AG09309 (cell line): ENCODE measurements at places on chromosomes 6 and 20.
A peak's percentile ranks its signal among the peaks of the same experiment; 100 is the strongest.

DNA sequence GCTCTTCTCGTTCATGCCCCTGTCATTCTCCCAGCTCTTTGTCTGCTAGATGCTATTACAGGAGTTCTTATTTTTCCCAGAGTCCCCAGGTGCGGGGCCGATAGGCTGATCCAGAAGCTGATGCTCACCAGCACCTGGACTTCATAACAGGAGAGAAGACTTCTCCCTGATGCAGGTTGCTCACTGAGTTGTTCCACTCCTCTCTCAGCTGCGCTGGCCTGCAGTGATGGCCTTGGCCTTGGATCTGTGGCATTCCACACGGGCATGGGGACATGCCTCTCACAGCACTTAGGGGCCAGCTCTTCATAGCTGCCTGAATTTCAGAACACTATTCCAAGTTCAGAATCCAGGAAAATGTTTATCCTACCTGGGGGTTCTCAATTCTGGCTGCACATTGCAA lies 7.1 kb upstream of the TXNDC5 start:
- no peak for DNase-seq

DNA sequence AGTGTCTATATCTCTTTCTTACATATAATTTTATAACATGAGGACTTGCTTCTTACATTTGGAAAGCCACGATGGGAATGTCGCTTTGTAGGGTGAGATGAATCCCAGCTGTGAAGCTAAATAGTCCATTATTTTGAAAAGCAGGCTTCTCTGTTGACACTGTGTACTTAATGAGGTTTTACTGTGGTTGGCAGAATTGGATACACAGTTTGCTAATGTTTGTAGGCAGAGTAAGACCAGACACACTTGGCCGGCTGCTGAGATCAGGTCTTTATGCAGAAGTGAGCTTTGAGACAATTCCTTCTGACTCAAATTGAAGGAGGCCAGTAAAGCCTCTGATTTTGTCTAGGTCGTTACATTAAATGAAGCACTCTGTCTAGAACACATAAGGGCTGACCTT lies 93.0 kb downstream of the NDUFAF5 start:
- no peak for DNase-seq

DNA sequence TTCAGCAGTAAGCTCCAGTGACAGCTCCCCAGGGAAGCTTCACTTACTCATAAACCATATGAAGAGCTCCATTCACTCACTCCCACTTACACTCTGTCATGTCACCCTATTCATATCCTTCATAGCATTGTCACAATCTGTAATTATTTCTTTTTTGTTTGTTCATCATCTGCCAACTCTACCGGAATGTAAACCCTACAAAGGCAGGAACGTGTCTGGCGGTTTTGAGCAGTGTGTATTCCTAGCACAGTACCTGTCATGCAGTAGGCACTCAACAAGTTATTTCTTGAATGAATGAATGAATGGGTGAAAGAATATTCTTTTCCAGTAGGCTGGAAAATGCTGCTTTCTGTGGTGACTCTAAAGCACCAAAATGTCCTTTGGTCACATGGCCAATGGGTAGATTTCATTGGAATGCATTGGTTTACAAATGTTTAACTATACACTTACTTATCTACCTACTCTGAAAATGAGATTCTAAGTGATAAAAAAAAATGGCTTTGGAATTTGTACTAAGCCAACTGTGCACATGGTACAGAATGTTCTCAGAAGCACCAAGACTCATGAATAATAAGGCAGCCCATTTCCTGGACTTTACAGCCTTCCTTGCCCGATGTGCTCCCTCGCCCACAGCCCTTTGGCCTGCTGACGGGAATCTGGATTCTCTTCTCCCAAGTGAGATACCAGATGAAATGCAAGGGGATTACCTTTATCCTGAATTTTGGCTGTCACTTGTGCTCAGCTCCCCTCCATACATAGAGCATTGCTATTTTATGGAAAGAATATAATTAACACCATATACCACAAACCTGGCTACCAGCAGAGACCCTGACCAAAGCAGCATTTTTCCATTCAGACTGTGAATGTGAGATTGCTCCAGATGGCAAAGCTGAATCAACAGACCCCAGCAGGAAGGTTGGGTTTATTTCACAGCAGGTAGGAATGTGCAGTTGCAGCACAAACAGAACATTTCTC lies 273.3 kb downstream of the ALDH8A1 start:
- no peak for DNase-seq

DNA sequence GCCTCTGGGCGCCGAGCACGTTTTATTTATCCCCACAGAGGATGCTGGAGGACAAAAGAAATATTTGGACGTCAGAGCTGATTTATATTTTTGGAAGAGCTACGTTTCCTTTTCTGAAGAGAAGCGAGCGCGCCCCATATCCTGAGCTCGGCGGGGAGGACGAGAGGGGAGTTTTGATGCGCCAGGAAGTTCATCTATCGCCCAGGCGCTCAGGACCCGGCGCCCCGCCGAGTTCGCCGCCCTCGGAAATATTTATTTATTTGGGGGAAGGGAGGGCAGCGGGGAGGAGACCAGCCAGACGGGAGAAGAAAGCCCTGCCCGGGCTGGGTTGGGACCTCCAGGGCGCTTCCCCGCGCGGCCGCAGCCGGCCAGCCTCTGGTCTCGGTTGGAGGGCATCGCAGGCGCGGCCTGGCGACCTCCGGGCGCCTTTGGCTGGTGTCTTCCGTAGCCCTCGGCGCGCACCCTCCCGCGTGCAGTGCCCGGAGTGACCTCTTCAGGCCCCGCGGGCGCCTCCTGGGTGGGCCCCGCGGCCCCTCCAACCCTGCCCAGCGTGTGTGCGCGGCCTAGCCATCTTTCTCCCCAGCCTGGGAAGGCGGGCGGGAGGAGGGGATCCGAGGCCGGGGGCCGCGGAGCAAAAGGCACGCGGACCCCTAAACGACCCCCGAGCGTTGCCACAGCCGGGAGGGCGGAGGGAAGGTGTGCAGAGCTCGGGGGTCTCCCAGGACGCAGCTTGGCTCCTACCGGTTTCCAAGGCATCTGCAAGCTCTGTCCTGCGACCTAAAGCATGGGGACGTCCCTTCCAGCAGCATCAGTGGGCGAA lies 5.4 kb upstream of the FOXF2 start:
- DNase-seq = no peak

DNA sequence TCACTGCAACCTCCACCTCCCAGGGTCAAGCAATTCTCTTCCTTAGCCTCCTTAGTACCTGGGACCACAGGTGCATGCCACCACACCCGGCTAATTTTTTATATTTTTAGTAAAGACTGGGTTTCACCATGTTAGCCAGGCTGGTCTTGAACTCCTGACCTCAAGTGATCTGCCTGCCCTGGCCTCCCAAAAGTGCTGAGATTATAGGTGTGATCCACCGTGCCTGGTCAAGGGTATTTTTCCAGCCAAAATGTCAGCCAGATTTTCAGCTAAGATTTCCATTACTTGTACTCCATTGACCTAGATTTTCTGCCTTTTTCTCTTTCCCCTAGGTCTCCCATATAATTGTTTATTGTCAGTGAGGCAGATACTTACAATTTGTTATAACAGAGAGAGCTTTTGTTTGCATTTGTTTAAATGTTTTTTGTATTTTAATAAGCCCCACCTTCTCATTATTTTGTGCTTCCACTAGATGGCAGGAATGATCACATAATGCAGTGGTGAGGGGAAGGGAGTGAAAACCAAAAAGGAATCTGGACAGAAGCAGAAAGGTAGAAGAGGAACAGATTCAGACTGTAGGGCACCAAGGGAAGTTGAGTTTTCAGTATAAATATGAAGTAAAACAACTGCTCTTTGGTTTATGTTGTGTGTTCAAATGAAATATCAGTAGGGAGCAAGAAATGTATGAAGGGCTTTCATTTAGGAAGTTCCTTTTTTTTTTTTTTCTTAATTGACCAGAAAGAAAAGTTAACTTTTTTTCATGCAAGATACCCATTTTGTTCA lies 29.7 kb downstream of the RPF2 start:
- no peak for DNase-seq

GRCh38 chr6:152068622-152069261 lies 261.3 kb downstream of the ESR1 start:
- DNase-seq = no peak

GRCh38 chr6:42316981-42317380 lies 99.3 kb upstream of the MRPS10 start:
- DNase-seq = no peak

- DNase-seq = no peak
Measured at GRCh38 chr20:46174469-46175126, 56.5 kb downstream of the CD40 start.

DNA sequence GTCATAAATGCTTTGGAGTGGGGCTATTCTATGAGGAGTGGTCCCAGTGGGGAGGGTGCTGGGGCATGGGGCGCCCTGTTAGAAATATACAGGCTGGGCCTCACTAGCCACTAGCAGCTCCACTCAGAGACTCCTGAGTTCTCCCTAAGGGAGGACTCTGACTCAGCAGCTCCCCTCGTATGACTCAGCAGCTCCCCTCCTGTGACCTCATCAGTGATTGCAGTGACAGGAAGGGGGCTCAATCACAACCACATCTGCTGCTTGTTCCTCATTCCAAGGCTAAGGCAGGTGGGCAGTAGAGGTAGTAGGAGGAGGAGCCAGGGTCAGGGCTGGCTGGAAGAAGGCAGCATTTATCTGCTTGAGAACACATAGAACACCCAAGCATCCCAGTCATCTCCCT lies 73.7 kb downstream of the PRND start:
- DNase-seq = peak; percentile 10

GRCh38 chr6:130377915-130378314 lies 12.1 kb downstream of the TMEM200A start:
- DNase-seq = no peak

- no peak for DNase-seq
Measured at GRCh38 chr6:144177726-144178125, 27.4 kb downstream of the STX11 start.

- DNase-seq = no peak
Measured at GRCh38 chr20:53405139-53405538, 188.5 kb downstream of the ZNF217 start.

GRCh38 chr6:137958811-137959565 lies 91.9 kb downstream of the TNFAIP3 start:
- DNase-seq = peak; percentile 76

- no peak for DNase-seq
Measured at GRCh38 chr6:168029459-168030217, 32.2 kb downstream of the KIF25 start.

DNA sequence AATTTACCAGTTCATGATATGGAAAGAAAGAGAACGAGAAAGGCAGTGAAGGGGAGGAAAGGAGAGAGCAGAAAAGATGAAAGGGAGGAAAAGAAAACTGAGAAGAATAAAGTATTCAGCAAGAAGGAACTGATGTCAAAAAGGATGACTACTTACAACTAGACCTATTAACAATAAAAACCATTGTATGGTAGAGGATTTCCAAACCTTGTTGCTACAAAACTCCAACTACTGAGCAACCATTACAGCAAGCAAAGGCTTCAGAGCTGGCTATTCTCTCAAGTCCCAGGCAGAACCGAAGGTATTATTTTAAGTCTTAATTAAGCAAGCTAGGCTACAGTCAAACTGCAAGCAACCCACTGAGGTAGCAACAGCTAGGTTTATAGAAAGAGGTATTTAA lies 142.2 kb downstream of the BTBD9 start:
- no peak for DNase-seq

GRCh38 chr20:61924858-61925554 lies 140.7 kb downstream of the TAF4 start:
- no peak for DNase-seq

- peak; percentile 24 for DNase-seq
Measured at GRCh38 chr6:100283285-100283684, 181.4 kb downstream of the SIM1 start.

GRCh38 chr6:157143171-157143889 lies 180.0 kb downstream of the TMEM242 start:
- DNase-seq = peak; percentile 51

DNA sequence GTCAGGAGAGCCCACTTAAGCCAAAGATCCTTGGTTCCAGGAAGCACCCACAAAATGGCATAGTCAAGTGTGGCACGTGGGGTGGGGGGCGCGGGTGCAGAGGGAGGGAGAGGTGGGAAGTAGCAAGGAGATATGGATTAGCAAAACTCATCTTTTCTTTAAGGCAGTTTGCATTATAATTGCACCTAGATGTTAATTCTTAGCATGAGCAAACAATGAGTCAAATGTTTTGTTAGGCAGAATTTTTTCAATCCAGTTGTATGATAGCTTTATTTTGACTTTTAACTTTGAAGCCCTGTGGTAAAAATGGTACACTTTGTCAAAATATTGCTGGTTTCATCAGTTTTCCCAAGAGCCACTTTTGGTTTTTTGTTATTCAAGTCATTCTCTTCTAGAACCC lies 15.0 kb downstream of the SCAND1 start:
- no peak for DNase-seq

DNA sequence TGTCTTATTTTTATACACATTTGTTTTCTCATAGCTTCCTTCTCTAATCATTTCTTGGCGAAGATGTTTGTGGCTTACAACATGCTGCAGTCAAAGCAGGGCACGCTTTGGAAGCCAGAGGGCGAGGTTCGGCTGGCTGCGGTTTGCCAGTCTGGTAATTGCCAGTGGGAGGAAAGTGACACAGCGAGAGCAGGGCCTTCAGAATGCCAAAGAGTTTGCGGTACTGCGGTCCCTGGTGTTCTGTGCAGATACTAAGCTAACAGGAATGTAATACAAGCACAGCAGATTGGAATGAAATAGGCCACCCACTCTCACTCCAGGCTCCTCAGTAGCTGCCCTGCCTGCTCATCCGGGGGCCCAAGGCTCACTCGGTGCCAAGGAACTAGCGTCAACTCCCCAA lies 58.7 kb upstream of the TGM3 start:
- peak; percentile 99 for DNase-seq

- no peak for DNase-seq
Measured at GRCh38 chr6:124054034-124054433, 250.4 kb downstream of the NKAIN2 start.

DNA sequence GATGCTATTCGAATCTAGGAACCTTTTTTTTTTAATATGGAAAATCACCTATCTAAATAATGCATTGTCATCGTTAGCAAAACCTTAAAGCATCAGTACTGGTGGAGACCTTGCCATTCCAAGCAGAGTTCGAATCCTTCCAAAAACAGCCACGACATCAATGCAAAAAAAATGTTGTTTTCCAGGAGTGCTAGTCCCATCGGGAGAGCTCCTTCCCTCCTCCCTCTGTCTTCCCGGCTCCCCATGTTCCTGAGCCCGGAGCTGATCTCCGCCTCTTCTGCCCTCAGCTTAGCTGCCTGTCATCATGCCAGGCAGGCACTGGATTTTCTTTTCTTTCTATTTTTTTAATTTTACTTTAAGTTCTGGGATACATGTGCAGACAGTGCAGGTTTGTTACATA lies 153.6 kb upstream of the QKI start:
- DNase-seq = no peak

- DNase-seq = no peak
Measured at GRCh38 chr20:10519361-10520046, 84.4 kb downstream of the SLX4IP start.

GRCh38 chr6:141426400-141426980 lies 706.2 kb upstream of the GJE1 start:
- peak; percentile 11 for DNase-seq

- no peak for DNase-seq
Measured at GRCh38 chr6:158687506-158687905, 37.7 kb downstream of the SYTL3 start.

- DNase-seq = no peak
Measured at GRCh38 chr6:111076024-111076695, 11.1 kb upstream of the SLC16A10 start.
